ENCODE measurements at places on chromosomes 7 and 10.
A peak's percentile ranks its signal among the peaks of the same experiment; 100 is the strongest.

- DNase-seq: no peak
These were observed 2.5 kb downstream of the HOXA13 start for GRCh38 chr7:27197137-27198042.

- no peak for DNase-seq
These were observed 27.3 kb downstream of the AHCYL2 start for GRCh38 chr7:129252128-129252527.

- DNase-seq: no peak
These were observed 47.0 kb downstream of the SEC61G start for GRCh38 chr7:54711900-54712595.

- DNase-seq: no peak
These were observed 786.1 kb downstream of the CNTNAP2 start for GRCh38 chr7:146902728-146903127.

DNA sequence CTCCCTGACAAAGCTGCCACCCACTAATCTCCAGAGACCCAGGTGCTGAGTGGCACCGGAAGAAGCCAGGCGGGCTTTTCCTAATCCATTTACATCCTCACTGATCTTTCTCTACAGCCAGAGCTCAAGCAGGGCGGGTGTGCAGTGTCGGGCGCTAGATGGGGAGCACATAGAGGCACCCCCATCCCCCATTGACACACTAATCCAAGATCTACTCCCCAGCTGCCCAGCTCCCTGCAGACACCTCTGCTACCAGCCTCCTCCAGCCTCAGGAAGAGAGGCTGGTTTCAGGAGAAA is 22.2 kb downstream of the FRMPD2 start:
- no peak for DNase-seq

GRCh38 chr10:103244666-103245271 is 918 bp upstream of the RPEL1 start:
- DNase-seq: peak; percentile 60

- DNase-seq: no peak
These were observed 116.5 kb downstream of the ATXN7L1 start for GRCh38 chr7:105759670-105760550.

- no peak for DNase-seq
These were observed 2.5 kb downstream of the IGFBP3 start for GRCh38 chr7:45918556-45918955.

DNA sequence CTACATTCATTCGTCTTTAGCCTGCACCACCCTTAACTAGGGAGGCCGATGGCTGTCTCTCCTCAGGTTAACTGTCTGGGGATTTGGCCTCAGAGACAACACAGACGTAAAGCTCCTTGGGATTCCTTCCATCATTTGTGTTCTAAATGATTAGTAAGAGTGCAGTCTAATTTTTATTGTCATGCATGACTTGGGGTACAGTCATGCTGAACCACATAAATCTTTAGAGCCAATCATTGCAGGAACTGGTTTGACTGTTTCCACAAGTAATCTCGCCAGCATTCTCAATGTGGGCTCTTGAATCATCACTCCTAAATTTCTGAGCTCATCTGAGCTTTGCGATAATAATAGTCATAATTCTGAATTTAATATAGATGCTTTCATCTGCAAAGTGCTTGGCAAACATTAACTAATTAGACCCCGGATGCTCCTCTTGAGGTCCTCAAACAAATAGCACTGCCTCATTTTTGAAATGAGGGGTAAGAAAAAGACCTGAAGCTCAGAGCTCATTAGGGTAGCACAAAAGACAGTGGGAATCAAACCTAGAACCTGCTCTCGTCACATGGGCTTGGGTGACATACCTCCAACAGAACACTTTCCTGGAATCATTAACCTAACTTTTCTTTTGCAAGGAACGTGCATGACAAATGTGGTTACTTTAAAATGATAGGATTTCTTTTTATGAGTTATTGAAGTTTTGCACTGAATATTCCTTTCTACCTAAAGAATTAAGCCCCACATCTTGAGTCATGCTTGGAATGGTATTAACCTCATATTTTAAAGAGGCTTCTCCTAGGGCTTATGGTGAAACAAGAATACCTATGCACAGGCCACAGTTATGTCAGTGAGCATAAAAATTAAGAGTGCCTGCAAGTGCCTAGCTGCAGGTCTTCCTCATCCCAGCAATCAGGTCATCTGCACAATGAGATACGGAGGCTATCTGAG is 118.9 kb upstream of the NRP1 start:
- DNase-seq: no peak

- DNase-seq: no peak
These were observed 30.1 kb downstream of the NEUROD6 start for GRCh38 chr7:31310321-31310935.

GRCh38 chr7:92994901-92995300 is 122.9 kb downstream of the SAMD9 start:
- DNase-seq: no peak

DNA sequence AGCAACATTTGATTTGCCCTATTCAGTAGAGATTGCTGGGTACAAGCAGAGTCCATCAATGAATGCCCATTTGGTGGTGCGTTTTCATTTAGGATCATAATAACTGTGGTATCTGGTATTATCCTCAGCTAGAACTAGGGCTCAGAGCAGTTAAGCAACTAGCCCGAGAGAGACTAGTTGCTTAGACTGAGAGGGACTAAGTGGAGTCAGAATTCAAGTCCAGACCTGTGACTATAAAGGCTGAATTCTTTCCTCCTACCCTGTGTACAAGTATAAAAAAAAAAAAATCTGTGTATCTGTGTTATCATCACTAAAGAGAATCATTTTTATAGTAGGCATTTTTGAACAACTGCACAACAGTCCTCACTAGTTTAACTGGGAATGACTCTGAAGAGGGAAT is 45.3 kb upstream of the DKK1 start:
- no peak for DNase-seq

GRCh38 chr7:75843613-75844116 is 30.1 kb upstream of the CCL24 start:
- DNase-seq: no peak

DNA sequence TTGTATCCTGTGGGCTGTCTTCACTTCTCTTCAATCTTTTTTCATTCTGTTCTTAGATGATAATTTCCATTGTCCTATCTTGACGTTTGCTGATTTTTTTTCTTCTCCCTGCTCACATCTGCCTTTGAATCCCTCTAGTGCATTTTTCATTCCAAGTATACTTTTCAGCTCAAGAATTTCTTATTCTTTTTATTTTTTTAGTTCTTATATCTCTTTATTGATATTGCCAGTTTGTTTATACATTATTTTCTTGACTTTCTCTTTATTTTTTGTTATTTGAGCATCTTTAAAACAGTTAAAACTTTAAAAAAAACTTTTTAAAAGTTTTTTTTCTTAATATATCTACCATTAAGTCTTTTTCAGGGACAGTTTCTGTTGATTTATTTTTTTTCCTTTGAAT is 100.9 kb downstream of the EXOC4 start:
- DNase-seq: no peak

Data from GDM1 (cell line).